Thoracic aorta endothelial cell (primary cell): ENCODE measurements at places on chromosomes 4 and X. TPM values are rescaled to one million over a fixed set of nuclear protein-coding genes. Genes with fewer than 3 reads are reported as not detected.

Gene SLC10A6
- 0.40 TPM in 1 of 2 replicates, not detected in the other for total RNA-seq

Gene SPOCK3
- 0.43 TPM in 1 of 2 replicates, not detected in the other for total RNA-seq

Gene AMMECR1
- total RNA-seq, result 15.3 and 15.4 TPM in 2 replicates

Gene XAGE1B
- not detected in 2 replicates for total RNA-seq

Gene ZNF330
- total RNA-seq, result 31.1 and 33.7 TPM in 2 replicates

Gene TMEM154
- total RNA-seq, result 12.1 and 20.7 TPM in 2 replicates

Gene RHOH
- 0.22 TPM in 1 of 2 replicates, not detected in the other for total RNA-seq

Gene TSPAN7
- total RNA-seq, result 12.0 and 15.1 TPM in 2 replicates

Gene GABRG1
- not detected in 2 replicates for total RNA-seq

Gene SSR4
- 127 and 133 TPM in 2 replicates for total RNA-seq

Gene REELD1
- total RNA-seq, result 0.07 TPM in 1 of 2 replicates, not detected in the other

Gene SYP
- total RNA-seq, result 0.13 and 0.36 TPM in 2 replicates

Gene NDP
- total RNA-seq, result 0.27 and 1.2 TPM in 2 replicates

Gene CDX4
- not detected in 2 replicates for total RNA-seq

Gene SHOX
- total RNA-seq, result not detected in 2 replicates

Gene ATOH1
- not detected in 2 replicates for total RNA-seq

Gene CLIC2
- total RNA-seq, result 10.1 and 18.0 TPM in 2 replicates

Gene CAMK2D
- total RNA-seq, result 45.9 and 54.1 TPM in 2 replicates

Gene FGF2
- 26.3 and 30.0 TPM in 2 replicates for total RNA-seq

Gene MAPK10
- 0.27 and 0.36 TPM in 2 replicates for total RNA-seq

Gene TBC1D8B
- 9.0 and 10.4 TPM in 2 replicates for total RNA-seq

Gene GC
- total RNA-seq, result not detected in 2 replicates

Gene ARHGEF6
- total RNA-seq, result 4.4 and 5.6 TPM in 2 replicates

Gene MAGEA4
- total RNA-seq, result not detected in 2 replicates

Gene NIPAL1
- 0.80 and 2.9 TPM in 2 replicates for total RNA-seq

Gene CDKL2
- total RNA-seq, result 0.65 and 0.80 TPM in 2 replicates

Gene MAGEB6B
- not detected in 2 replicates for total RNA-seq

Gene ARMCX2
- 33.4 and 47.0 TPM in 2 replicates for total RNA-seq

Gene SMIM43
- total RNA-seq, result 0.40 TPM in 1 of 2 replicates, not detected in the other

Gene OPRPN
- not detected in 2 replicates for total RNA-seq

Gene NXF2
- not detected in 2 replicates for total RNA-seq

Gene THAP6
- total RNA-seq, result 10.4 and 11.6 TPM in 2 replicates

Gene C4orf36
- total RNA-seq, result 0.50 and 0.53 TPM in 2 replicates

Gene ARHGAP36
- total RNA-seq, result under 0.01 TPM in 1 of 2 replicates, not detected in the other

Gene FGFR3
- total RNA-seq, result 0.29 and 0.53 TPM in 2 replicates

Gene FAM184B
- total RNA-seq, result under 0.01 TPM in 1 of 2 replicates, not detected in the other

Gene GPR173
- 2.8 and 3.2 TPM in 2 replicates for total RNA-seq

Gene CXorf65
- not detected in 2 replicates for total RNA-seq

Gene G6PD
- total RNA-seq, result 92.0 and 104 TPM in 2 replicates

Gene RIPPLY1
- total RNA-seq, result not detected in 2 replicates

Gene CDKL5
- 3.7 and 4.0 TPM in 2 replicates for total RNA-seq
